MCF 10A (cell line): ENCODE measurements at places on chromosomes 6 and 20.

DNA sequence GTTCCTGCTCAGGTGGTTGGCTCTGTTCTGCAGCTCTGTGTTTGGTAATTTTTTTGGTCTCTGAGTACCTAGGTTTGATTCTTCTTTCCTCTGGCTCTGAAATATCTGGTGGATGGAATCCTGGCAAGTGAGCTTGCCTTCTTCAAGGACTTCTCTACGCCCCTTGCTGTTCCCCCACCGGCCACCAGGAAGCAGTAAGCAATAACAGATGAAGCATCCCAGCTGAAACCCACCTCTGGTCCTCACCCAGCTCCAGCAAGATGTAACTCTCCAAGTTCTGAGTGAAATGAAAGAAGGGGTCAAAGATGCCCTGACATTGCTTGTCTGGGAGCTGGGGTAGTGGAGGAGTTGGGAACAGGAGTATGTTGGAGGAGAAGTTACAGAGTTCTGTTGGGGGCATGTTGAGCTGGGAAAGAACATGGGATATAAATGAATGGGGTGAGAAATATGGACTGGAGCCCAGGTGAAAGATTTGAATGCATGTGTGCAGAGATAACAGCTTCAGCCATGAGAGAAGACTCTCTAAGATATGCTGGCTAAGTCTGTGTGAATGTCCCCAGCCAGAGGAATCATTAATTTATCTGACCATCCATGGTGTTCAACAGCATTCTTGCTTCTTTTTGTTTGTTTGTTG, 51.3 kb upstream of the GLP1R start:
- H3K4me1 ChIP-seq, result no peaks in the 10 kb centered on the region
- no peaks in the 10 kb centered on the region for H3K36me3 ChIP-seq
- DNase-seq, result peak; percentile 30
- H3K4me3 ChIP-seq, result no peak overlapping the region

- H3K27me3 ChIP-seq, result peaks cover 25% of the 10 kb centered on the region
- H3K27ac ChIP-seq, result no peak overlapping the region
- H3K36me3 ChIP-seq, result no peaks in the 10 kb centered on the region
- H3K4me1 ChIP-seq, result no peaks in the 10 kb centered on the region
- DNase-seq, result peak; percentile 20
Observed at GRCh38 chr6:99219788-99220187, 129.7 kb downstream of the FAXC start.

GRCh38 chr6:7805078-7805849, 79.4 kb downstream of the BMP6 start:
- peaks cover 18% of the 10 kb centered on the region for H3K27me3 ChIP-seq
- H3K4me3 ChIP-seq, result no peak overlapping the region
- H3K4me1 ChIP-seq, result no peaks in the 10 kb centered on the region
- H3K27ac ChIP-seq, result no peak overlapping the region
- DNase-seq, result no peak

- no peak overlapping the region for H3K27ac ChIP-seq
- H3K36me3 ChIP-seq, result peaks cover 4% of the 10 kb centered on the region
- DNase-seq, result no peak
- peaks cover 9% of the 10 kb centered on the region for H3K4me1 ChIP-seq
Observed at GRCh38 chr6:110784610-110784979, 30.7 kb downstream of the CDK19 start.

GRCh38 chr6:13769655-13770053, 44.7 kb downstream of the MCUR1 start:
- no peak overlapping the region for H3K27ac ChIP-seq
- no peaks in the 10 kb centered on the region for H3K27me3 ChIP-seq
- no peak overlapping the region for H3K4me3 ChIP-seq
- DNase-seq, result no peak
- H3K4me1 ChIP-seq, result peaks cover 10% of the 10 kb centered on the region
- H3K36me3 ChIP-seq, result no peaks in the 10 kb centered on the region

GRCh38 chr6:123393331-123393730, 243.4 kb downstream of the TRDN start:
- peaks cover 35% of the 10 kb centered on the region for H3K27me3 ChIP-seq
- H3K4me1 ChIP-seq, result no peaks in the 10 kb centered on the region
- peak; percentile 47 for DNase-seq
- H3K4me3 ChIP-seq, result no peak overlapping the region
- no peak overlapping the region for H3K27ac ChIP-seq

- H3K27ac ChIP-seq, result no peak overlapping the region
- H3K4me1 ChIP-seq, result peaks cover 21% of the 10 kb centered on the region
- no peak overlapping the region for H3K4me3 ChIP-seq
- peaks cover 42% of the 10 kb centered on the region for H3K36me3 ChIP-seq
Observed at GRCh38 chr6:132768051-132768517, 10.4 kb upstream of the VNN2 start.

GRCh38 chr6:149438855-149439254, 38.8 kb downstream of the SUMO4 start:
- H3K36me3 ChIP-seq, result no peaks in the 10 kb centered on the region
- no peaks in the 10 kb centered on the region for H3K4me1 ChIP-seq
- no peak overlapping the region for H3K27ac ChIP-seq
- no peak for DNase-seq
- H3K4me3 ChIP-seq, result no peak overlapping the region
- H3K27me3 ChIP-seq, result no peaks in the 10 kb centered on the region

- H3K27ac ChIP-seq, result no peak overlapping the region
- H3K4me1 ChIP-seq, result peaks cover 30% of the 10 kb centered on the region
- H3K27me3 ChIP-seq, result no peaks in the 10 kb centered on the region
- H3K4me3 ChIP-seq, result no peak overlapping the region
- peaks cover 44% of the 10 kb centered on the region for H3K36me3 ChIP-seq
- no peak for DNase-seq
Observed at GRCh38 chr6:105320765-105321164, 82.1 kb downstream of the PREP start.

DNA sequence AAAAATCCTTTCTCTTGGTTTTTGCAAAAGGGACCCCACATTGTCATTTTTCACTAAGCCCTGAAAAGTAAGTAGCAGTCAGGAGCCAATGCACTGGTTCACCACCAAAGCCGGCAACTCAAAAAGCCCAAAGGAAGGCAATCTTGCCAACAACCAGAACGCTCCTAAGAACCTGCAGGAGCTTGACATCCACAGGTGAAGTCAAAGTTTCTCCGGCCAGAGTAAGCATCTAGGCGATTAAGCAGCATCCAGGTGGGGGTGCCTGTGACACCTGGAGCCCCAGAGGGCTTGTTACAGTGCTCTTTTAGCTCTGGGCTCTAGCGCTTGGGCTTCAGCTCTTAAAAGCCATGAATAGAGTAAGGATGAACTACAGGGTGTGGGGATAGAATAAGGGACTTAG, 36.1 kb downstream of the SLC35D3 start:
- no peaks in the 10 kb centered on the region for H3K27me3 ChIP-seq
- H3K4me1 ChIP-seq, result no peaks in the 10 kb centered on the region
- DNase-seq, result no peak
- H3K36me3 ChIP-seq, result no peaks in the 10 kb centered on the region
- H3K4me3 ChIP-seq, result no peak overlapping the region

DNA sequence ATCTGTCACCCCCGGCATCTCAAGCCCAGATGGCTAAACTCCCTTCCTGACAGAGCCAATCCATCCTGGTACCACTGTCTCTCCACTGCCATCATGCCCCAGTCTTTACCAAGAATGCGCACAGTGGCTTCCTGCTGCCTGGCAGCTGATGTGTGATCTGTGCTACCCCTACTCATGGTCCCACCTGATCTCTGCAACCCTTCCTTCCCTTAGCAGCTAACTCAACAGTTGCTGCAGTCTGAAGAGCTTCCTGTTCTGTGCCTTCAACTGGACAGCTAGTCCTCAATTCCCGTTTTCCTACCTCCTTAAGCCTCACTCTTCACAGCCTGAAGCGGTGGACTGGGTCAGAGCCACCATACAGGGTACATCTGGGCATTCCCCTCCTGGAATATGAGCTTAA, 7.6 kb upstream of the FAM83C start:
- H3K36me3 ChIP-seq, result no peaks in the 10 kb centered on the region
- no peak overlapping the region for H3K4me3 ChIP-seq
- DNase-seq, result no peak
- peaks cover 32% of the 10 kb centered on the region for H3K4me1 ChIP-seq
- no peak overlapping the region for H3K27ac ChIP-seq

DNA sequence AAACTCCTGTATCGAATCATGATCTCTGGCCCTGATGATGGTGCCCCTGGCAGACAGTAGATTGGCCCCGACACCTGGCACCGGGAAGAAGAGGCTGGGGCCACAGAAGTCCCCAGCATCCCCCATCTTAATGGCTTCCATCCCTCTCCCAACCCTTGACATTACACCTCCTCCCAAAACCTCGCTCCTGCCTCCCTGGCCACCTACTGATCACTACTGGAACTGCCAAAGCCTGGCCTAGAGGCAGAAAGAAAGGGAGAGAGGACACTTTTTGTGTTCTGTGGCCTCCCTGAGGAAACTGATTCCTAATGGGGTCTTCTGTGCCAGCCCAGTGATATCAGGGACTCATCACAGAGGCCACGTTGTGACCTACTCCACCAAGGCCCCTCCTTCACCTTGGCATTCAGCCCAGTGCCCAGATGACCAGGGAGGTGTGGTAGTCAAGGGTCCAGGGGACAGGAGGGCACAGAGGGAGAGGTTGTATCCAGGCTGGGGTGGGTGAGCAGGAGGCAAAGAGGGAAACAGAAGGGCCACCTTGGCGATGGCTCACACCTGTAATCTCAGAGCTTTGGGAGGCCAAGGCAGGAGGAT, 6.1 kb downstream of the C20orf173 start:
- H3K36me3 ChIP-seq, result peaks cover under 1% of the 10 kb centered on the region
- no peak overlapping the region for H3K4me3 ChIP-seq

- H3K4me3 ChIP-seq, result no peak overlapping the region
- peaks cover 13% of the 10 kb centered on the region for H3K27me3 ChIP-seq
- no peak for DNase-seq
- H3K4me1 ChIP-seq, result peaks cover 4% of the 10 kb centered on the region
- no peaks in the 10 kb centered on the region for H3K36me3 ChIP-seq
- H3K27ac ChIP-seq, result no peak overlapping the region
Observed at GRCh38 chr6:37585523-37585905, 85.8 kb upstream of the CCDC167 start.

DNA sequence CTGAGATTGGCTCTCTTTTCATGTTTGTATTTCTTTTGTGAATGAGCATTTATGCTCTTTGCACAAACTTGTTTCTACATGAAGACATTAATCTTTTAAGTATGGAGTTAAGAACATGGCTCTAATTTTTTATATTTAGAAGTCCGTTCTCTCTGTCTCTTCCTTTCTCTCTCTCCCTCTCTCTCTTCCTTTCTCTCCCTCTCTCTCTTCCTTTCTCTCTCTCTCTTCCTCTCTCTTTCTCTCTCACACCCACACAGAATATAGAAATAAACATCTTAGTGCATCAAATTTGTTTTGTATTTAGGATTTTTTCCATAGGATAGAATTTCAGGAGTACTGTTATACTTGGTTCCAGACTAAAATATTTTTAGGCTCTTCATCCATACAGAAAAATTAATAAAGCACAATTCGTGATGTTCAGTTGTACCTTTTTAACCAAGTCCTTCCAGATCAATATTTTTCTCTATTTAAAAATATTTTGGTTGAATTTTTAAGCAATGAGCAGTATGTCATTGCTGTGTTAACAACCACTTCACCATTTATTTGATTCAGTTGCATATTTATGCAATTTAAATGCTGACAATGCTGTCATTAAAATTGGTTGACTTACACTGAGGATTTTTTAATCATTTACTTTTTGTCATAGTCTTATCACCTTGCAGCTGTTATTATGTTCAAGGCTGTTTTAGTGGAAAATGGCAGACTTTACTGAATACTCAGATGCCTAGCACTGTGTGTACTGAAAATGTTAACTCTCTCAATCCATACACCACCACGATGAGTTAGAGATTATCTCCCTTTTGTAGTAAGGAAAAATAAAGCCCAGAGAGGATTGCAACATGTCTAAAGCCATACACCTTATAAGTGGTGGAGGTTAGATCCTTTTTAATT, 112.4 kb upstream of the MAP7 start:
- H3K4me3 ChIP-seq, result no peak overlapping the region
- H3K36me3 ChIP-seq, result peaks cover 14% of the 10 kb centered on the region
- H3K27me3 ChIP-seq, result no peaks in the 10 kb centered on the region
- H3K27ac ChIP-seq, result no peak overlapping the region
- no peak for DNase-seq

GRCh38 chr6:8069631-8070284, 5.6 kb upstream of the BLOC1S5 start:
- no peak overlapping the region for H3K4me3 ChIP-seq
- no peaks in the 10 kb centered on the region for H3K4me1 ChIP-seq
- no peak for DNase-seq
- no peaks in the 10 kb centered on the region for H3K36me3 ChIP-seq

DNA sequence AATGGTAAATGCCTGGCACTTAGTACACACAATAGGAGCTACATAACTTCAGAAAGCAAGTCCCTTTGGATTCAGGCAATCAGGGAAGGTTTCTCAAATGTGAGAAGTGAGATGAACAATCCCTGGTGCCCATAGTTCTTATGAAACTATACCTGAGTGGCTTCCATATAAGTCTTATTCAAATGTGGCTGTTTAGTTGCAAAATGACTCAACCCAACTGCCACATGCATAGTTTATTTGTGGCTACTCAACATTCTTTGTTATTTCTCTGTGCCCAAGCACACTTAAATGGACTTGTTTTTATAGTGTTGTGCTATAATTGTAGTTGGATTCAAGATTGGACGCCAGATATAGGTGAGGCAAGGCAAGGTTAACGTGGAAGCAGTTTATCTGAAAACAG, 93.7 kb upstream of the ATXN1 start:
- H3K36me3 ChIP-seq, result no peaks in the 10 kb centered on the region
- peaks cover 9% of the 10 kb centered on the region for H3K4me1 ChIP-seq
- H3K4me3 ChIP-seq, result no peak overlapping the region
- no peaks in the 10 kb centered on the region for H3K27me3 ChIP-seq

DNA sequence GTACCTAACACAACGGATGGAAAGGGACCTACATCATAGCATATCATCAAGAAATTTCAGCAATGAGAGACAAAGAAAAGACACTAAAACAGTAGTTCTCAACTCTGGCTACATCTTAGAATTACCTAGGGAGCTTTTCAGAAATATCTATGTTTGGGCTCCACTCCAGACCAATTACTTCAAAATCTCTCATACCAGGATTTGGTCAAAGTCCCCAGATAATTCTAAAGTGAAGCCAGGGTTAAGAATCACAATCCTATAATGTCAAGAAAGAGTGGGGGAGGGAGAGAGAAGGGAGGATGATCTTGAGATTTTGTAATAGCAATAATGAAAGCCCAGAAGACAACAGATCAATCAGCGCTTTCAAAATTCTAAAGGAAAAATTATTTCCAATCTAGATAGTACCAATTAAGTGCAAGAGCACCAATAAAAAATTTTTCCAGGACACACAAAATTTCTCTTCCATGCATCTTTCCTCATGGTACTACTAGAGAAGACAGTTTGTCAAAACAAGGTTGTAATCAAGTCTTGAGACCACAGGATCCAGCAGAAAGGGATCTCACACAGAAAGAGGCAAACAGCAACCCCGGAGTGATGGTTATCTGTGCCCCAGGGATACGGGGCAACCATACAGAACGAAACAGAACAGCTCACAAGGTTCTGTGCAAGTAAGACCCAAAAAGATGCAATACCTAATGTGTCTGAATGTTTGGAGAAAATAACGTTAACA, 152.9 kb upstream of the DST start:
- H3K36me3 ChIP-seq, result no peaks in the 10 kb centered on the region
- H3K4me1 ChIP-seq, result peaks cover 32% of the 10 kb centered on the region
- H3K27ac ChIP-seq, result no peak overlapping the region
- H3K27me3 ChIP-seq, result no peaks in the 10 kb centered on the region
